Hepatic stellate cell (primary cell): ENCODE measurements at places on chromosomes 4 and X.

DNA sequence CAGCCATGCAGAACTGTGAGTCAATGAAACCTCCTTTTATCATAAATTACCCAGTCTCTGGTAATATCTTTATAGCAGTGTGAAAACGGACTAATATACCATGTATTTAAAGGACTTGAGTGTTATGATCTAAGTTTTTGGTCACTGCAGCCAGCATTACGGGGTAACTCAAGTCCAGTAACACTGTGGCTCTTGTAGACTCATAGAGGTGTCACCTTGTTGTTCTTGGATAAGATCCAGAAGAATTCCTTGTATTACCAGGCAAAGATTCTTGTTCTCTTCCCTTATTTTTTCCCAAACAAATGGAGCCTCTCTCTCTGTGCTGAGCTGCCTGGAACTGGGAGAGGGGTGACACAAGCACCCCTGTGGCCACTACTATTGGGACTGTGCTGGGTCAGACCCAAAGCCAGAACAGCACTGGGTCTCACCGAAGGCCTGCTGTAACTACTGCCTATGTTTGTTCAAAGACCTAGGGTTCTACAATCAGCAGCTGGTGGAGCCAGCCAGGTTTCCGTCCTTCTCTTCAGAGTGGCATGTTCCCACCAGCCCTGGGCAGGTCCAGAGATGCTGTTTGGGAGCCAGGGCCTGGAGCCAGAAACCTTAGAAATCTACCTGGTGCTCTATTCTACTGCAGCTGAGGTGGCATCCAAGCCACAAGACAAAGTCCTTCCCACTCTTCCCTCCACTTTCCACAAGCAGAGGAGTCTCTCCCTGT, 43.7 kb upstream of the MED14 start:
- DNase-seq = no peak

DNA sequence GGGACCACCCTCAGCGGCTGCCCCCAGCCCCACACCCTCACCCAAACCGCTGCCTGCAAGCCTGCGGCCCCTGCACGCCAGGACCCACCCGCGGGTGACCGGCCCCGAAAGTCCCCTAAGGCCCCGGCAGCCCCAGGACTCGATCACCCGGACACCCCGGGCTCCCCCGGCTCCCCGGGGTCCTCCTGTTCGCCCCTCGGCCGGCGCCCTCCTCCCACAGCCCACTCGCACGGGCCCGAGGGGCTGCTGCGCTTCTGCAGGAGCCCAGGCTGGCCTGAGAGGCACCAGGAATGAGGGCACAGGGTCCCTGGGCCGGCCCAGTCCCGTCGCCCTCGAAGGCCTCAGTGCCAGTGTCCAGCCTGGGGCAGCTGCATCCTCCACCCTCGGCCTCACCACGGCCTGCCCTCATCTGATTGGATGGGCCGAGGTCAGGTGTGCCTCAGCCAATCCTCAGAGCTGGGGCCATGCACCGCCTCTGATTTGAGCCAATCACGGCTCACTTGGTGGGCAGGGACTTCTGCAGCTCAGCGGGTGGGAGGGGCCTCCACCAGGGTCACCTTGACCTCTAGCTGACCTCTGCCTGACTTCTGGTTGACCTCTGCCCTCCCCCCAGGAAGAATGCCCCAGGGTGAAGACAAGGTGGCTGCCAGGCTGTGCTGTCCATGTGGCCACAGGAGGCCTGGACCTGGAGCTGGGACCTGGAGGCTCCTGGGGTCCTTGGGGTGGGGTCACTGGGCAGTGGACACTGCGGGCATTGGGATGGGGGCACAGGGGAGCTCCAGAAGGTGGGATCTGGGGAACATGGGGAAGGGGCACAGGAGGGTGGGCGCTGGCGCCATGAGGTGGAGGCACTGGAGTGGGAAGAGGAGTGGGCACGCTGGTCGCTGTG, 97.6 kb upstream of the NKX1-1 start:
- peak; percentile 33 for DNase-seq

DNA sequence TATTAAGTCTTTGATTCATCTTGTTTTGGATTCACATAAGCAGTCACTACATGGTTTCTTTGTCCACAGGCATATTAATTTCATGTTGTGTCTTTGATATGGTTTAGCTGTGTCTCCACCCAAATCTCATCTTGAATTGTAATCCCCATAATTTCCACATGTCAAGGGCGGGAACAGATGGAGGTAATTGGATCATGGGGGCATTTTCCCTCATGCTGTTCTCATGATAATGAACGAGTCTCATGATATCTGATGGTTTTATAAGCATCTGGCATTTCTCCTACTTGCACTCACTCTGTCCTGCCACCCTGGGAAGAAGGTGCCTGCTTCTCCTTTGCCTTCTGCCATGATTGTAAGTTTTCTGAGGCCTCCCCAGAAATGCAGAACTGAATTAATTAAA, 1811.2 kb upstream of the PCDH10 start:
- no peak for DNase-seq

GRCh38 chr4:80787306-80787705, 243.2 kb upstream of the BMP3 start:
- no peak for DNase-seq

DNA sequence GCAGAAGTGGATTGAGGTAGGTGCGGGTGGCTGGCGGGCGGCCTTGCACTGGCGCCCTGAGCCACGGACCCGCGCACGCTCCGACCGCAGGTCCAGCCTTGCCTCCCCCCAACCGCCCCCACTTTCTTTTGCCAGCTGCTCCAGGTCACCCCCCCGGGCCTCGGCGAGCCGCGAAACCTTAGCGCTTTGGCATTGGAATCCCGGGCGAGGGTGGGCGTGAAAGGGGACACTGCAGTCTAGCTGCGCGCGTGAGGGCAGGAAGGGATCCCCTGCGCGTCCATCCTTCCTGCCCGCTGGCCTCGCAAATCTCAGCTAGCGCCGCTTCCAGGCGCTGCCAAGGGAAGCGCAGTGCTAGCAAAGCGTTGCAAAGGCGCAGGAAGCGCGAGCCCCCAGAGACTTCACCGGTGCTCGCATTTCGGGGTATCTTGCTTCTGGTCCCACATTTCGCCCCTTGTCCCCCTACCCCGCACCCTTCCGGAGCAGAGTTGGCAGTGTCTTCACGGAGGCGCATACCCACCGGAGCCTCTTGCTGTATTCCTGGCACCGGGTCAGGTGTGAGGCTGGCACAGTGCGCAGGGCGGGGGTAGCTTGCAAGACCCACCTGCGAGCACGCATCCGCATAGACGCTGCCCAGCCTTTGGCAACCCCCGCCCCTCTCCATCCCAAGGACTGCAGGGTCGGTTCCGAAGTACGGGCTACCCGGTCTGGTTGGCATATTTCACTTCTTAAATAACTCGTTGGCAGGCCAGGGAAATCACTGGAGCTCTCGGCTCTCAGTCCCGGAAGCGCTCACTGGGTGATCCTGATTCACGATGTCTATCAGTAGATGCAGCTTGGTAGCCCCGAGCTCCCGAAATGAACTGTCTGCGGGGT, 104.4 kb downstream of the UCHL1 start:
- peak; percentile 10 for DNase-seq

DNA sequence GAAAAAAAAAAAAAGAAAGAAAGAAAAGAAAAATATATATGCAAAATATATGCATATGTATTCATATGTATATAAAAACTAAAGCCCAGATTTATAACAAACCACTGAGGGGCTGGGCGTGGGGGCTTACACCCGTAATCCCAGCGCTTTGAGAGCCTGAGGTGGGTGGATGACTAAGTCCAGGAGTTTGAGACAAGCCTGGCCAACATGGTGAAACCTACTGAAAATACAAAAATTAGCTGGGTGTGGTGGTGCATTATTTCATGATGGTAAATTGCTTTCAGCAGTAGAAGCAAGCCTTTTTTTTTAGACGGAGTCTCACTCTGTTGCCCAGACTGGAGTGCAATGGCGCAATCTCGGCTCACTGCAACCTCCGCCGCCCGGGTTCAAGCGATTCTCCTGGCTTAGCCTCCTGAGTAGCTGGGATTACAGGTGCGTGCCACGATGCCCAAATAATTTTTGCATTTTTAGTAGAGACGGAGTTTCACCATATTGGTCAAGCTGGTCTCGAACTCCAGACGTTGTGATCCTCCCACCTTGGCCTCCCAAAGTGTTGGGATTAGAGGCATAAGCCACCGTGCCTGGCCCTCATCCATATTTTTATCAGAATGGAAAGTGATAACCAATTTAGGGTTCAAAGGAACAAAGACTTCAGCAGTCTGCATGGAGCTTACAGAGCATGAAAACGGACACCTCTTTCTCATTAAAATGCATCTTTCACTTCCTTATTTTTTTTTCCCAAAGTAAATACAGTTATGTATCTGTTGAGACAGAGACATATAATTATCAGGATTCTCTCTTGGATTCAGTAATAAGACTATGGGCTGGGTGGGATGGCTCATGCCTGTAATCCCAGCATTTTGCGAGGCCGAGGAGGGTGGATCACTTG, 27.7 kb upstream of the MOB1B start:
- DNase-seq = no peak

- DNase-seq = no peak
Measured at GRCh38 chr4:8850074-8850829, 21.4 kb downstream of the HMX1 start.

- no peak for DNase-seq
Measured at GRCh38 chrX:139642241-139642927, 65.6 kb downstream of the MCF2 start.

- no peak for DNase-seq
Measured at GRCh38 chr4:28845158-28845557, 1875.0 kb upstream of the PCDH7 start.

DNA sequence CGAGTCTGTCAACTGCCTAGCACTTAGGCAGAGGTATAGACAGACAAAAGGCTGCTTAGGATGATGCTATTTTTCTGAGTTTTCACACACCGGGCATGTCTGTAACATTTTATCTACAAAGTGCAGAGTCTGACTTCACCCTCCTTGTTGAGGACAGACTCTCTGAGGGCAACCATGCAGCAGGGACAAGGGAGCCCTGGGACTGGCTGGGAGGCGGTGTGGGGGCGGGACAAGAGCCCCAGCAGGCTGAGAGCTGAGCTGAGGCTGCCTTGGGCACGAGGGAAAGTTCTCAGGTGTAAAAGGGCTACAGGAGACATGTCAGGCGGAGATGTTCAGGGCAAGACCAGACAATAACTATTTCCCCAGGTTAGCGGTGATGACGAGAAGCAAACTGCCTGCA, 81.6 kb downstream of the GATB start:
- no peak for DNase-seq

DNA sequence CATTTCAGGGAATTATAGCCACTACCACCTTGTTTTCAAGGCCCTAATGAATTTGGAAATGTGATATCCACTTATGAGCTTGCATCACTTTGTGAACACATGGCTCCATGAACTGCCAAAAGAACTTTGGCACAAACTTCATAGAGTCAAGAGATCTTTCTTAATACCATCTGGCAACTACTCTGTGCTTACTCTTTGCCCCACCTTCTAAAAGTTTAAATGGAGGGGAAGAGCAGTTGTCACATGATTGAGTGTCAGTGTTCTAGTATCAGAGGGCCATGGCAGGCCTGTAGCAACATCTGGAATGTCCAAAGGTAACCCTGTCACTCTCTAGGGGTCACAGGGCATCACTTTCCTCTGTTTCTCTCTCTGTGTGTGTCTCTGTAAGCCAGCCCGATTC, 2.6 kb upstream of the ADH1B start:
- no peak for DNase-seq

DNA sequence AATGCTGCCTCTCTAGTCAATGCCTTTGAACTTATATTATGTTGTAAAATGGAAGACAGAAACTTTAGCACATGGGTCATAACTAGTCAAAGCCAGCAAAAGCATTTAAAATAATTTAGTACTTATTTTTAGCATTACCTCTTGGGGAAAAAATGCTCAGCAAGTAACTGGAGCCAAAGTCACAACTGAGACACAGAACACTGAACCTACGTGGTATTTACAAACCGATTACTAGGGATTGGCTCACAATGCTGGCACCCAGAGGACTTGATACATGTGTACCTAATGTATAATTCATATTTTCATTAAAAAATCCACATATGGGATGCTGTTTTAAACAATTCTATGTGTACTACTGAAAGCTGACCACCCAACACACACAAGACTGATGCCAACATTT, 38.4 kb downstream of the PHKA2 start:
- DNase-seq = no peak

DNA sequence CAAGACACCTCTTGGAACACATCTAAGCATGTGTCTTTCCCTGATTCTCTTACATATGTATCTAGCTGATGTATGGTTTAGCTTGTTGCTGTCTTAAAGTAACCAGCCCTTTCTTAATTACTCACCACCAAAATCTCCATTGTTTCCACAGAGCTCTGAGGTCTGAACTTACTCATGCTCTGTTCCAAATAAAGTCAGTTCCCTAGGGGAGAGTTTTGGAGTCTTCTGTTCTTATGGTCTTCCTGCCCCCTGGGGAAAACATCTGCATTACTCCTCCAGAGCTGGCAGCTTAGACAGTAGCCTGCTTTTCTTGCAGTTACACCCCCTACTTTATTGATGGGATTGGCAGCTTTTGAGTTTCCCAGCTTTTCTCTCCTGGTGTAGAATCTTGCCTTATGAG, 125.8 kb downstream of the EDA start:
- DNase-seq = no peak

GRCh38 chrX:17369309-17369708, 5.7 kb upstream of the NHS start:
- DNase-seq = no peak
